Stimulated activated CD4-positive, alpha-beta T cell treated with anti-CD3 and anti-CD28 coated beads, Interleukin-12 subunit alpha, Interleukin-12 subunit beta, amount 100 ng/mL, for 4 hours (primary cell): ENCODE measurements at places on chromosomes 12 and 14.

DNA sequence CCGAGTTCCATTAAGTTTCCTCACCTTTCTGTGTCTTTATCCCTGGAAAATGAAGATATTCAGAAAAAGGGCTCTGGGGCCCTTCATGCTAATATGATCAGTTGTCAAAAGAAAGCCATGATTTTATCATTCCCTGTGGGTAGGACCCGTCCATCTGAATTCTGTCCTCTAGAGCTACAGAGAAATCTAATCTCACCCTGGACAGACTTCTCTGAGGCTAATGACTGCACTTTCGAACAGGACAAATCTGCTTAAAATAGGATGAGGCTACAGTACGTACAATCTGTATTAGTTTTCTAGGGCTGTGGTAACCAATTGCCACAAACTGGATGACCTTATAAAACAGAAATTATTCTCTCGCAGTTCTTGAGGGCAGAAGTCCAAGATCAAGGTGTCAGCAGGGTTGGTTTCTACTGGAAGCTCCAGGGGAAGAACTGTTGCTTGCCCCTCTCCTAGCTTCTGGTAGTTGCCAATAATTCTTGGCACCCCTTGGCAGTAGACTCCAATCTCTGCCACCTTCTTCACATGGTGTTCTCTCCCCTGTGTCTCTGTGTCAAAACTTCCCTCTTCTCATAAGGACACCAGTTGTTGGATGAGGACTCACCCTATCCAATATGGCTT lies 1.3 kb downstream of the AK7 start:
- no peak for DNase-seq

- DNase-seq = peak; percentile 12
Observed at GRCh38 chr12:8860165-8860961, 37.9 kb downstream of the A2ML1 start.

GRCh38 chr12:27180906-27181505 lies 63.1 kb upstream of the STK38L start:
- DNase-seq = no peak

DNA sequence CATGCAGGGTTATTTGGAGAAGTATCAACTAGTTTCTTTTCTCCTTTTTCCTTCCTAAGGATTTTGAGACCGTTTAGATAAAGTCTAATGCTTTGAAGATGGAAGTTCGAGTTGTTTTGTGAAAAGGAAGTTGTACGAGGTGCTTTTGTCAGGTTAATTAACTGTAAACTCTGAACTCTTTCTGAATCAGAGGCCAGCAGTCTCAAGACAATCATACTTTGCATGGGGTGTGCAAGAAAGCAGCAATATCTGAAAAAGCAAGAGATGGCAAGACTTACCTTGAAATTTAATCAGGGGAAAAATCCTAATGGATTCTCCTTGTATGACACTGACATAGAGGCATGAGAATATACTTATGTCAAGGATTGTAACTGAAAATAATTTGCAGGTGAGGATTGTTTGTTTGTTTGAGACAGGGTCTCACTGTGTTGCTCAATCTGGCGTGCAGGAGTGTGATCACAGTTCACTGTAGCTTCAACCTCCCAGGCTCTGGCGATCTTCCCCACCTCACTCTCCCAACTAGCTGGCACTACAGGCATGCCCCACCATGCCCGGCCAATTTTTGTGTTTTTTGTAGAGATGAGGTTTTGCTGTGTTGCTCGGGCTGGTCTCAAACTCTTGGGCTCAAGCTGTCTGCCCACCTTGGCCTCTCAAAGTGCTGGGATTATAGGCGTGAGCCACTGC lies 170.2 kb upstream of the HMGA2 start:
- no peak for DNase-seq

DNA sequence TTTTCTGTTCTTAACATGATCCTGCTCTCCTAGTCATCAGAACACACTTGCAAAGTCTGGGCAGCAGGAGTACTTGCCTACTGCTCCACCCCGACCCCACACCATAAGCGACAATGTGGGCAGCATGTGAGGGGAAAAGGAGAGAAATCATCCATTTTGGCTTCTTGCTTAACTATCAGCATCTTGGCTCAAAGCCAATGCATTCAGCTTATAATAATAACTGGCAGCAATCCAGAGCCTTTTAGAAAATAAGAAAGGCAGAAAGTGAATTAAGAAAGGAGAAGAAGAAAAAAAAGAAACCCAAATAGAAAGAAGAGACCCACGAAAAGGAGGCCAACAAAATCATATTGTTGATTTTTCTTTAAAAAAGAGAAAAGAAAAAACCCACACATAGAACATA lies 930.8 kb downstream of the BCL11B start:
- no peak for DNase-seq

GRCh38 chr14:37083599-37083998 lies 88.8 kb downstream of the SLC25A21 start:
- DNase-seq = no peak

- no peak for DNase-seq
Observed at GRCh38 chr12:110581931-110582275, 1.2 kb downstream of the PPTC7 start.

DNA sequence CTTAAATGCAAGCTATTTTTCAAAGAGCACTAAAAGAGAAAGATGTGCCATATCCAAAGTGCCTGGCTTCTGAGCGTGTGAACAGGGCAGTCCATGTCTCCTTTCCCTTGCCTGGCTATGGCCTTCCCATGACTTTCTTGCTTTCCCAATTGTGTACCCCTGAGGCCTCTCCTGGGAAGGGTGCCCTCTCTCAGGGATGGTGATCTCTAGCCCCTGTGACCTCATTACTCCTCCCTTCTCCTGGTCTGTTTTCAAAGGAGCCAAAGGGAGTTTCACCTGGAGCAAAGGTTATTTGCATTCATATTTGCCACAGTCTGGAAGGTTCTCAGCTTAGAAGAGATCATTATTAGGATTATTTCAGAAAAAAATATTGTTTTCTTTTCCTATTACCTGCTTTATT lies 429.4 kb upstream of the TMTC1 start:
- no peak for DNase-seq

DNA sequence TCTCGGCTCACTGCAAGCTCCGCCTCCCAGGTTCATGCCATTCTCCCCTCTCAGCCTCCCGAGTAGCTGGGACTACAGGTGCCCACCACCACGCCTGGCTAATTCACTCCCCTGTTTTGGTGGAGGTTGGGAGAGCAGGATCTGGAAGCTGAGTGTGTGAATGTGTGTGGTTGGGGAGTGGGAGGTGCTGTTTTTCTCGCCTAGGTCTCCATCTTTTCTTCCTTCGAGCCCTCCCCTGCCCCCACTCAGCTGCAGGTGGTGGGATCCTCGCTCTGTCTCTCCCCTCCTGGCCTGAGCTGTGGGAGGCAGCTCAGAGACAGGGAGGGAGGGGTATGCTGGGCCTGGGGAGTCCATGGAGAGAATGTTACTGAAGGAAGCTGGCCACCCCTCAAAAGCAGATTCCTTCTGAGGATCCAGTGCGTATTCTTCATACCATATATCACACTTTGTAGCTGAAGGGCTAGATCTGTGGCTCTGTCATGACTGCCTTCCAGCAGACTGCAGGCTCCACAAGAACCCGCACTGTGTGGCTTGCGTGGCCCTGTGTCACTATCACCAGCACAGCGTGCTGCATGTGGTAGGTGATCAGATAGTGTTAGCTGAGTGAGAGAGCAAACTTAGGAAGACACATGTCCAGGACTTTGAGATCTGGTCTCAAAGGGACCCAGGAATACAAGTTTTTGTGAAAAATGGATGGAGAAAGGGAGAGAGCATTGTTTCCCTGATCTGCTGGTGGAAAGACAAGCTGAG lies 2.8 kb downstream of the KRT83 start:
- DNase-seq = no peak

GRCh38 chr14:71485833-71486232 lies 446.4 kb upstream of the RGS6 start:
- no peak for DNase-seq

GRCh38 chr12:83031196-83031595 lies 344.5 kb downstream of the TMTC2 start:
- no peak for DNase-seq

DNA sequence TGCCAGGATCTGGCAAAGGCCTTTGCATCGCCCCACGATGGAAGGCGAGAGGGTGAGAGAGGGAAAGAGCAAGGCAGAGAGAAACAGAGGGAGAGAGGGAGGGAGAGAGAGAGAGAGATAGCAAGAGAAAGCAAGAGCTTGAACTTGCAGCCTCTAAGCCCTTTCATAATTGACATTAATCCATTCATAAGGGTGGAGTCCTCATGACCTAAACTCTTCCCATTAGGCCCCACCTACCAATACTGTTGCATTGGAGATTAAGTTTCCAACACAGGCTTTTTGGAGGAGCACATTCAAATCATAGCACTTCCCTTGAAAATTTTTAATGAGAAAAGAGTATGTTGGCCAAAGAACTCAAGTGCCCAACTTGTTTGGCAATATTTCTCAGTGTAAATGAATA lies 48.6 kb upstream of the ZDHHC17 start:
- no peak for DNase-seq

GRCh38 chr12:94263011-94263811 lies 114.8 kb downstream of the PLXNC1 start:
- DNase-seq = peak; percentile 62

DNA sequence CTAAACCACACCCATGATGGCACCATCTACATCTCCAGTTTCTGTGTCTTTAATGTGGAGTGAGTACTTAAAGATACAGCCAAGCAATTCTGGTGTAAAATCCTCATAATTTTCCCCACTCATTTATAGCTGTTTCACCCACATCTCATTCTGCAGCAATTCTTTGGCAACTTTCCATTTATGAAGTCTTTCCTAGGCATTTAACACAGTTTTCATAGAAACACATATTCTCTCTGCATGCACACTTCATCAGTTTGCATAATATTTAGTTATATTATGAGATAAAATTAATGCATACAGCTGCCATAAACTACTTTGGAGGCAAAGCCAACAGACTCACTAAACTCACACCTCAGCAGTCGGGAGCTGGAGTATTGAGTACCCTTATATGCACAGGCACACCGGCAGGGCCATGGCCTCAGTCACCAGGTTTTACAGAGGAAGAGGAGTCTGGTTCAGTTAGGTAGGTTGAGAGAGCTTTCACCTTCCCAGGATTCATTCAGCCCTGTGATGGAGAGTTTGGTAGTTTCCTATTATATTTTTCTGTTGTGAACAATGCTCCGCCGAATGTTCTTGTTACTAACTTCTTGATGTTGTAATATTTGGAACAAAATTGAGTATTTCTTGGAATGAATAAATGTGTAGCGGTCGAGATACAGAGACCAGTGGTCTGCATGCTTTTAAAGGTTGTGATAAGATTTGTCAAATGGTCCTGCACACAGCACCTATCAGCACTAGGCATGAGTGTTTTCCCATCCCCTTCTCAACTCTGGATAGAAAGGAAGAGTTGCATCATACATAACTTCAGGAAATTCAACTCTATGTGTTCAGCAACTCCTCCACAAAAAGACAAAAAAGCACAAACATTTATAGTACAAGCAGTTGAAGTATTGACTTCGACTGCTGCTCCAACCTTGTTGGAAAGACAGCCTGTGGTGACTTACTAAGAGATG lies 123.5 kb downstream of the TTC8 start:
- DNase-seq = no peak

DNA sequence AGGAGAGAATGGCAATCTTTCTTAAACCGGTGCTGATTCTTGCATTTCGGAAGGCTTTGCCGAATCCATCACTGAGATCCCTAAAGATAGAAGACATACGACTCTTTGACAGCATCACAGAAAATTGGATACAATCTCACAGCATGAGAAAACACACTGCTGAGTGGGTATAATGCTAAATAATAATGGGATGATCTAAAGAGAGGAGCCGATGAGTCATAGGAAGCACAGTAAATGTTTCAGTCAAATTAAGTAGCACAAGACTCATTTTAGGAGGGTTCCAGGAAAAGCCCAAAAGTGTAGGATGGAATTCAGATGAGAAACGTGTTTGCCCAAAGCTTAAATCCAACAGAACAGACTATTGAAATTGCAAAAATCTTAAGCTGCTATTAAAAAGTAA lies 81.7 kb downstream of the CPNE8 start:
- no peak for DNase-seq

- no peak for DNase-seq
Observed at GRCh38 chr12:54046809-54047159, 6.9 kb upstream of the HOXC4 start.

GRCh38 chr12:105804591-105805265 lies 334.0 kb downstream of the NUAK1 start:
- DNase-seq = no peak
